CD4-positive, alpha-beta T cell treated with Interleukin-12 subunit alpha and Interleukin-12 subunit beta, for 1 hour (primary cell): ENCODE measurements at places on chromosomes 12 and 14.
A peak's percentile ranks its signal among the peaks of the same experiment; 100 is the strongest.

GRCh38 chr12:90842477-90842876 is 112.5 kb downstream of the CCER1 start:
- no peak for DNase-seq

GRCh38 chr14:100486025-100486828 is 101.0 kb downstream of the BEGAIN start:
- peak; percentile 33 for DNase-seq

DNA sequence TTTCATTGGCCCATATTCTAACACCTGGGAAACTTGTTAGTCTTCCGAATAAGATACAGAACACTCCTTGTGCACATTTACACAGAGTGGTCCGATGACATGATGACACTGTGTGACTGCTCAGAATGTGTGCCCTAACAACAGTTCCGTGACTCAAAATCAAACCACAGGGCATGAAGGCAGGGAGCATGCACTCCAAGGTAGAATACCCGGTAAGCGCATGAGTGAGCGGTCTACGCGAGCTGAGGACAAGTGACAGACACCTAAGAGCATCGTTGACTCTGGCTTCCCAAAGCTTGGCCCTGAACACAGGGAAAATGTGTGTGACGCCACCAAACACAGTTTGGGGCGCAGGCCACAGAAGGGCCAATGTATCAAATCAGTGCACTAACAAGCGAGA is 18.6 kb downstream of the CLIP1 start:
- DNase-seq = no peak

GRCh38 chr12:57736741-57737466 is 1.6 kb downstream of the AGAP2 start:
- DNase-seq = no peak

GRCh38 chr14:103549361-103550311 is 12.8 kb downstream of the BAG5 start:
- no peak for DNase-seq

DNA sequence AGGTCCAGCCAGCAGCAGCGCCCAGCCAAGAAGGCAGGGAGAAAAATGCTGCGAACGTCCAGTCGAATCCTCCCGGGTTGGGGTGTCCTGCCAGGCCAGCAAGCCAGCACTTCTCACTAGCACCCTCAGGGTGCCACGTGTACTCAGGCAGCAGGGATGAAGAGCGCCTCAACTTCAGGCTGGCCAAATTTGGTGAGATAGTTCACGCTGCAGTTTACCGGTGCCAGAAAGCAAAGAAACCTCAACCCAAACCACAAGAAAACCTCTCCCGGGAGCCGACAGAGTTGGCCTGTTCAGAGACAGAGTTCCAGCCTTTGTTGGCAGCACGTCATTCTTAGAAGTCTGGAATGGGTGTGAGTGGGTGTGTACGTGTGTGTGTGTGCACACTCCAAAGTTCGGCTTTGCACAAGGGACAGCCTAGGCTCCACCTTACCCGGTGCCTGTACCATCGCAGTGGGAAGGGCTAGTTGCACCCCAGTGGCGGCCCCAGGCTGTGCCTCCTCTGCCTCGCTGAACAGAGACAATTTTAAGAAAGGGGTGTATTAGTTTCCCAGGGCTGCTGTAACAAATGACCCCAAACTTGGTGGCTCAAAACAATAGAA is 42.1 kb downstream of the ELK3 start:
- peak; percentile 46 for DNase-seq

GRCh38 chr12:116324654-116325335 is 47.3 kb upstream of the MED13L start:
- DNase-seq = no peak

GRCh38 chr14:68789821-68790643 is 2.8 kb downstream of the ZFP36L1 start:
- DNase-seq = peak; percentile 31

GRCh38 chr12:83015390-83016217 is 328.9 kb downstream of the TMTC2 start:
- DNase-seq = no peak

GRCh38 chr12:25985316-25986175 is 27.1 kb downstream of the RASSF8 start:
- DNase-seq = no peak

DNA sequence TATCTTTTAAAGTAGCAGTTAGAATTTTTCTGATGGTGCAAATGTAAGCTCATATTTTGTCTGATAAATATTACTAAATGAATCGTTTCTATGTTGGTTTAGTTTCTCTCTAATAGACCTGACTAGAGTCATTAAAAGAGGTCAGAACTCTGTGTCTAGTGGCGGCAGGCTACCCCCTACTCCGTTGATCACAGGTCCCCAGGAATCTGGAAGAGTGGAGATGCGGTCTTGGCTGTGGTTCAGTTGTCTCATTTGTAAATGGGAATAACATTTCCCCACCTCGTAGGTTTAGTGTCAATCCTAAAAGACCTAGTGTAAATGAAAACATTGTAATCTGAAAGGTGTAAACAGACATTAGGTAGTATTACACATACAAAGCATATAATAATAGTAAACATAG is 4.7 kb upstream of the FOXJ2 start:
- DNase-seq = no peak

- no peak for DNase-seq
These were observed 35.1 kb downstream of the NCKAP5L start for GRCh38 chr12:49792976-49793580.

DNA sequence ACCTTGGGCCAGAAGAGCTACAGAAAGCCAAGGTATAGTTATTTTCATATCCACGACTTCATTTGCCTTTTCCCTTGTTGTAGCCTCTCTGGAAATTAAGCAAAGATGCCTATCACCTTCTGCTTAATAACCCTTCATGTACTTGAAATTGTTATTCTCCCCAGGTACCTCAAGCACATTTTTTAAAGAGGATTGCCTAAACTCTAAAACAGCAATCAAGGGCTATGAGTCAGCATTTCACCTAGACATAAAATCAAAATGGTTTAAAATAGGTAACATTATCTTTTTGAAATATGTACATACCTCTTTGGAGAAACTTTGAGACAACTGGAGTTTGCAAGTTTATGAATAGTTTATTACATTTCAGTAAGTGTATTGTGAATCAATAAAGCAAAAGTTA is 11.6 kb downstream of the DTD2 start:
- no peak for DNase-seq

GRCh38 chr12:114045349-114045748 is 79.2 kb upstream of the RBM19 start:
- DNase-seq = no peak

DNA sequence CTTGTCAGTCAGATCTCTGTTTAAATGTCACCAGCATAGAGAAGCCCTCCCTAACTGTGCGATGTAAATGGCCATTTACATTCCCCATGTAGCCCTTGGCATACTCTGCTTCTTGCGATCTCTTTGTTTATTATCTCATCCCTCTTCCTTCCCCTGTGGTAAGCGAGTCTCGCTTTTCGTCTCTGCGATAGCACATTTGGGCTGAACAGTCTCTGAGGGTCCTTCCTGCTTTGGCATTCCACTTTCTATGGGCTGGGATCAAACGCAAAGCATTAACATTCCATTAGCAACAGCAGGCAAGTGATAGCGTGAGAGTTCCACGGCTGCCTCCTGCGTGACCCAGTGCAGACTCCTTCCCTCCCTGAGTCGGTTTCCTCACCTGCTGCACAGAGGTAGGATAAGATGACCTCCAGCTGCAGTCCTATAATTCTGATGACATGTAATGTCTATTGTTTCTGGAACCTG is 61.4 kb upstream of the TUNAR start:
- no peak for DNase-seq

DNA sequence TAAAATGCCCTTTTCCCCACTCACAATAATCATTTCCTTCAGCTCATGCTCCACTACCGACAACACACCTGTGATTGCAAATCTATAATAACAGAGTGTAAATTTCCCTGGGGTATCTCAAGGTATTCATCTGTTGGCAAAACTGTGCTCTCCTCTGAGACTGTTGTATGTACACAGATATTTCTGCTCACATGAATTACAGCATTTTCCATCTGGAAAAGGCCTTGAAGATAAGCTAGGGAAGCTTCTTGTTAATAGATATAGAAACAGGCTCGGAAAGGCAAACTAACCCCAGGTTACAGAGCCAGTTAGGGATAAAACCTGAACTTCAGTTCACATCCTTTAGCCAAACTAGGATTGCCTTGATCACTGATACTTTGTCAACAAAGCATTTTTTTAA is 210.4 kb upstream of the KRR1 start:
- no peak for DNase-seq

GRCh38 chr12:126554625-126555024 is 1489.4 kb downstream of the AACS start:
- no peak for DNase-seq

DNA sequence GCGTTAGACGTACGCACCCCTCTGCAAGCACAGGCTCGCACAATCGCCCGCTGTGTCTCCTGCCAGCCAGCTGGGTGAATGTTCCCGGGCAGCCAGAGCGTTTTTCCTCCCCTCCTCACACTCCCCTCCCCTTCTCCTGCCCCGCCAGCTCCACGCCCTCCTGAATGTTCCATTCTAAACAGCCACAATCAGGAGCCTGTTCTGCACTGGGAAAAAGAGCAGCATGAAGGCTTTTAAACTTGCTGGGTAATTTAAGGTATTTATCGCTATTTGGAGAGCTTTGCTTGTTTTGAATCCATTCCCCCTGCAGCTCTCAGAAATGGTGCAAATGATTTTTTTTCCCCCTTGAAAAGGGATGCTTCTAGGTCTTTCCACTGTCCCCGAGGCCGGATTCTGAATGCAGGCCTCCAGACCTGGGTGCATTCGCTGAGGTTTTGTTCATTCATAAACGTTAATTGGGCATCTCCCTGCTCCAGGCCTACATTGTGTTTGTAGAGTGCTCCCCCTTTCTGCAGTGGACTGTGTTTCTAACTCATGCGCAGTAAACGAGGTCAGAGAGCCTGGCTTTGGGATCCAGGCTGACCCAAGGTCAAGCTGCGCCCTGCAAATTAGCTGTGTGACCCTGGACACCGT is 212.5 kb downstream of the CHST11 start:
- no peak for DNase-seq

DNA sequence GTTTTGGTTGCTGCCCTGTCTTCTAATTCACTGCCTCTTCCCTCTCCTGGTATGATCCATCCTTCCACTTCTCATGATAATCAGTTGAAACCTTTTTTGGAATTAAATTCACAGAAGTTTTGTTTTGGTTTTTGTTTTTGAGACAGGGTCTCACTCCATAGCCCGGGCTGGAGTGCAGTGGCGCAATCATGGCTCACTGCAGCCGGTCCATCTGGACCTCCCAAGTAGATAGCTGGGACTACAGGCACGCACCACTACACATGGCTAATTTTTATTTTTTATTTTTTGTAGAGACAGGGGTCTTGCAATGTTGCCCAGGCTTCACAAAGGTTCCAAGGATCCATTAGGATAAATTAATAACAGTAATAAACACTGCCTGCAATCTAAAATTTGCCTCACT is 164.3 kb downstream of the PRKCH start:
- no peak for DNase-seq

DNA sequence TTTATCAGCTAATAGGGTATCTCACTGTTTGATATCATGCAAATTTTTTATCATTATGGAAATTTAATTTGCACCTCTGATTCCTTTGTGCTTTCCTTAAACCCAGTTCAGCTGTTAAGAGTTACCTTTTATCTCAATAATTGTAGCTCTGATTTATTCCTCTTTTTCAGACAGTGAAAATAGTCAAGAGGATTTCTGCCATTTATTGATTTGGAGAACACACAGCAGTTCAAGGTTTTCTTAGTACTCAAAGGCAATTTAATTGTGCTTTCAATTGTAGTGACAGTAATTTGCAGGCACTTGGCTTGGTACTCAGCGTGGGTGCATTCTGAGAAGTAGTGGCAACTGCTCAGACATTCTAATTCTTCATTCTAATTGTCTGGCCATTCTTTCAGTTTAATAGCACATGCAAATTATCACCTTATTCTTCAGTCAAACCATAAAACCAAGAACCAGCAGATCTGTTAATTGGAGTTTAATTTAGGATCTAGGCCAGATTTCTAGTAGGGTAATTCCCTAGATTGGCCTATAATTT is 709.3 kb downstream of the RPS29 start:
- DNase-seq = no peak

GRCh38 chr14:84080944-84081343 is 1449.0 kb upstream of the FLRT2 start:
- DNase-seq = no peak

- no peak for DNase-seq
These were observed 111.6 kb downstream of the PIWIL1 start for GRCh38 chr12:130449291-130449690.

GRCh38 chr12:114679452-114679875 is 4.5 kb downstream of the TBX3 start:
- DNase-seq = no peak

DNA sequence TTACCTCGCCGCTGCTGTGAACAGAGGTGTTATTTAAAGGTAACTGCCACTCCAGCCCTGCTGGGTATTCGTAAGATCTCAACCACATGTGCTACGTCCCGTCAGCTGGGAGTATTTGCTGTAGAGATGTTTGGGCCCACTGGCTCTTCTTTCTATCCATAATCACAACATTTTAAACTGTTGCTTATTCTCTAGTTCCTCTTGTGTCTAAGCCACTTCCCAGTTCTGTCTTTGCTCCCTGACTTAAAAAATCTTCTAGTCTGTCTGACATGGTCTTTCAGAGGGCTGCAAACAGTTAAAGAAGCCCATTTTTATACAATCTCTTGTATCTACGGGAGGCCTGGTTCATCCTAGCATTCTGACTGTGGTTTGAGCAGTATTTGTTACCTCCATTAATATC is 33.2 kb upstream of the HELB start:
- DNase-seq = no peak

GRCh38 chr14:30500222-30500621 is 58.7 kb upstream of the G2E3 start:
- no peak for DNase-seq

GRCh38 chr14:90034156-90034555 is 27.6 kb upstream of the KCNK13 start:
- DNase-seq = no peak

- no peak for DNase-seq
These were observed 176.1 kb downstream of the GXYLT1 start for GRCh38 chr12:41968599-41968998.

GRCh38 chr14:93128725-93129459 is 13.2 kb upstream of the ITPK1 start:
- no peak for DNase-seq

DNA sequence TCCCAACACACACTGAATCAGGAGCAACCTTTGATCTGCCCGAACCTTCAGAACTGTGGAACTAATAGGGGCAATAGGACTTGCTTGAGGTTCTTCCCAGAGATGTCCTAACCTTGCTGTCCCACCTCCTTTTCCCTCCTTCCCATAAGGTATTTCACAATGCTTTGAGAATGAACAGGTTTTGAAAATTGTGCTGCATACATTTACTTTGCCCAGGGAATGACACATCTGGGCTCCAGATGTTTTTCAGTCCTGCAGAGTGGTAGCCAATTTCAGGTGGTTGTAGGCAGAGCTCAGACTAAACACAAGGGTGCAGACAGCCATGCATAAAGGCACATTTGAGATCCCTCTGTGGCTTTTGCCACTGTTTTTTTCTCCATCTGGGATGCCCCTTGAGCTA is 206.7 kb upstream of the PWP1 start:
- DNase-seq = no peak

DNA sequence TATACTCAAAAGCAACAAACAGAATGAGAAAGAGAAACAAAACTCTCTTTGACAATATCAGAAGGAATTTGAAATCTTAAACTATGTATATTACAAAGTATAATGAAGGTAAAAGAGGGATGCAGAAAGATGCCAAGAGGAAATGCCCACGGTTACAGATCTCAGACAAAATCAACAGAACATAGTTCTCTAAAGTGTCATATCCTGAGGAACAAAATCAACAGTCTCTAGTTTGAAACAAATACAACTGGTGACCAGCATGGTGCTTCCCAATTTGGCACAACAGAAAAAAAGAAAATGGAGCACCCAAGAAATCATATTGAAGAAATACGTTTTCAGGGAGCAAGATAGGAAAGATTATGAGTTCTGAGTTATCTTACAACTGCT is 116.5 kb downstream of the METTL25 start:
- DNase-seq = no peak
